Thymus (tissue), 14 donors: ENCODE measurements at places on chromosomes 7 and 10. TPM values are rescaled to one million over a fixed set of nuclear protein-coding genes. Genes with fewer than 3 reads are reported as not detected.

- no peak for DNase-seq
These were observed 273.9 kb downstream of the USP6NL start for GRCh38 chr10:11337516-11337915.

- DNase-seq, result no peak
These were observed 167.0 kb upstream of the CCDC6 start for GRCh38 chr10:60073397-60073780.

PPP1R17 gene
- polyA plus RNA-seq, result 0.27 TPM

DNA sequence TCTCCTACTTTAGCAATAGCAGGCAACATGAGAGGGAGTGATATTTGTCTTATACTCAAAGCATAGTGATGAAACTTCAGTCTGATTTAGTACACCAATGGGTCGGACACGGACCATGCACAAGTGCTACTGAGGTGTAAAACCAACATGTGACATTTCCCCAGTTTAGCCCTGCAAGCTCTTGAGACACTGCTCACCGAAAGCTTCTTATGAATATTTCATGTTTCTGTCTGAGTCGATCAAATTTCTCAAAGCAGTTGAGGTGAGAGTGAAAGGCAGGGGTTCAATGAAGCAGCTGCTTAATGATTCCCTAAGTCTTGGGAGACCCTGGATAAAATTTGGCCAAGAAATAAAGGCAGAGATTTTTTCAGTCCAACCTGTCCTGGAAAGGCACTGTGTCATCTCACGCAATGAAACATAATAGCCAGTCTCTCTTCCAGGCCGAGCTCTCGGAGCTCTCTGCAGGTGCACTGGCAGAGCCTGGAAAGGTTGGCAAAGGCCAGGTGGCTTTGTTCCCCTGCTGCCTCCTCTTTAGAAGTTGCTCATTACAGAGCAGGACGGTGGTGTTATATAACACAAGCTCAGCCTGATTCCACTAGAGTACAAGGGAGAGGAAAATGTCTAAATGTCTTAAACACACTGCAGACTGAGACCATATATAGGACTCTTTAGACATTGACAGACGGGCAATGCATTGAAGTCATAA lies 33.9 kb upstream of the XPNPEP1 start:
- no peak for DNase-seq

DNA sequence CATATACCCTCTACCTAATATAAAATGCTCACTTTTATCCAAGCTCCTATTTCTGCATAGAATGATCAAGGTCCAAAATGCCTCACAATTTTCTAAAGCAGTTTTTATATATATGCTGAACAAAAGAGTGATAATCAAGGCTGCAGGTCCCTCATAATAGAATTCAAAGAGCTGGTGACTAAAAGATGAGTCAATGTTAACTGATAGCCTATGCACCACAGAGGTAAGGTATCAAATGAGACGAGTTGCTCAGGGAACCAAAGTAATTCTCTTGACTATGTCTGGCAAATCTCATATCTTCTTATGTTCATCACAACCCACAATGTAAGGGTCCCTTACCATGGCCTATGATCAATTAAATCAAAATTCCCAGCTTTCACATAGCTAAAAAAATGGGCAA lies 15.2 kb downstream of the PDZD8 start:
- no peak for DNase-seq

ENTPD1 gene
- polyA plus RNA-seq, result 8.2 TPM

PNLIP gene
- polyA plus RNA-seq, result 0.18 TPM

GRCh38 chr7:2732388-2732787 lies 44.4 kb downstream of the AMZ1 start:
- no peak for DNase-seq

DNA sequence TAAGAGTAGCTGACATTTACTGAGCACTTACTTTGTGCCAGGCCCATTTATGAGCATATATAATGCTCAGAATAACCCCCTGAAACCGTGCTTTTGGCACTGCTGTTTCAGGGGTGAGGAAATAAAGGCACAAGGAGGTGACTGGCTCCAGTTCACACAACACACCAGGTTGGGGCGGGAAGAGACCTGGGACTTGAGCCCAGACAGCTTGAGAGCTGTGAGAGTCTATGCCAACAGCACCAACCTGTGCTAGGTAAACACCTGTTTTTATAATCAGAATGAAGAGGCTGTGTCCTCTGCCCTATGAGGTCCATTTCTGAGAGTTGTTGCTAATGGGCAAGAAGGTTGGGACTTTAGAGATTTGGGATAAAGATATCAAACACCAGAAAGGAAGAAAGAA lies 8.8 kb upstream of the AZGP1 start:
- no peak for DNase-seq

GRCh38 chr7:122485856-122486255 lies 181.3 kb upstream of the FEZF1 start:
- DNase-seq, result no peak

SMO gene
- 4.6 TPM for polyA plus RNA-seq

- DNase-seq, result no peak
These were observed 346.3 kb downstream of the PAXIP1 start for GRCh38 chr7:154656618-154657017.

ECHS1 gene
- polyA plus RNA-seq, result 54.9 TPM

DNA sequence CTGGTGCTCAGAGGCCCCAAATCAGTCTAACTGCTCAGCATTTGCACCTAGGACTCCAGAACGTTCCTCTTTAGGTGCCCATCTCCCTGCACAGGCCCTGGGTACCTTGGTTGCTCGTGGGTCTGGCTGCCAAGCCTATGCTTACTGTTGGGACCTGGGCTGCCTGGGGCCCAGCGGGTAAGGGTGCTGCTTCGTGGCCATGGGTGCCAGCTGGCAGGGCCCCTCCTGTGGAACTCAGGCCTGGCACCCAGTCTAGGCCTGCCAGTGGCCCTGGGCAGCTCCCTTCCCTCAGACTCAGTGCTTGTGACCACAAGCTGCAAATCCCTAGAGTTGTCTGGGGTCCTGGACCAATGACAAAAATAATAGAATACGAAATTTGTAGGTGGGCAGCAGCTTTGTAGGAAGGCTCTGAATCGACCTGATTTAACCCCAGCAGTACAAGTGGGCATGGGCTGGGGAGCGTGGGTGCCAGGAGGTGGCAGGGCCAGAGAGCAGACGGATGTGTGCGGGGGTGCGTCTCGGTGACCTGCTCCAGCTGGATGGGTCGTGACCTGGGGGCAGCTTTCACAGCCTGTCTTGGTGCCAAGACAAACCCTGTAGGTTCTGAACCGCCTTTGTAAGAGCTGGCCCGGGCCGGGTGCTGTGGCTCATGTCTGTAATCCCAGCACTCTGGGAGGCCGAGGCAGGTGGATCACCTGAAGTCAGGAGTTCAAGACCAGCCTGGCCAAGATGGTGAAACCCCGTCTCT lies 69.7 kb downstream of the MKI67 start:
- DNase-seq, result no peak

DNA sequence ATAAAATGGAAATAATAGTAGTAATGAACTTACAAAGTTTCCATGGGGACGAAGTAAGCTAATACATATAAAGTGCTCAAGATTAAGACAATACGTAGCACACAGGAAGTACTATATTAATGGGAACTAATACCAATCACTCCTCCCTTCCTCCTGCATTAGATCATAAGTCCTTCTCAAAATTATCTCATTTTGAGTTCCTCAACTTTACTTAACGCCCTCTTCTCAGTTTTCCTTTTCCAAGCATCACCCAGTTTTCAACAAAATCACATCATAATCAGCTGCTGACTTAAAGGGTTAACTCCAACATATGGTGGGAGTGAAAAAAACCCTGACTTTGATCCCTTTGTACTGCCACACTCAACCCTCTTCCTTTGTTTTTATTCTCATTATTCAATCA lies 24.4 kb downstream of the JMJD1C start:
- no peak for DNase-seq

DNA sequence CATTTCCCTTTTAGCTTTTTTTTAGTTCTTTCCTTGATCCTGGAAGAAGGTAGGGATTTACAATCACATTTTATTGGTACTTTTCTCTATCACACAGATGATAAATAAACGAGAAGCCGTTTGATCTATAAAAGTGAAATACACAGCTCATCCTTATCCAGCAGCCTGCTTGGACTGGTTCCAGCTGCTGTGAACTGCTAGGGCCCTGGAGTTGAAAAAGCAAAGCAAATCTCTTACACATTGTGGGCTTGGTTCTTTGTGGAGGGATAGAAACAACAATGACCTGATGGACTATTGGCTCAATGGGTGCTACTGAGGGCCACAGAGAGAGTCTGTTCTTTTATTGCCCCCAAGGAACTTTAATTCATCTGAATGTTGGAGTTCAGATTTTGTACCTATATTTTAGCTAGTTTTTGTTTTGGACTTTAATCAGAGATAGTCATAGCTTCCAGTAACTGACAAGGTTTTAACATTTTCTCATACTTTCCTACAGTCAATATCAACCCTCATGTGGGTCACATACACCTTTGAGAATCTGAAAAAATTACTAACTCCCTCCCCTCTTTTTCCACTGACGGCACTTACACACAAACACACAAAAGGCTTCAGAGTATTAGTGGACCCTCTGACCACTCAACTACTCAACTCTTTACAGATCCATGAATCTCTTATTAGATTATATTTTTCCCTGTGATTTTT lies 91.6 kb upstream of the CCDC6 start:
- no peak for DNase-seq

- DNase-seq, result no peak
These were observed 60.1 kb upstream of the ADRB1 start for GRCh38 chr10:113983552-113983951.

- DNase-seq, result no peak
These were observed 101.9 kb downstream of the EXOC4 start for GRCh38 chr7:133354546-133355324.

- no peak for DNase-seq
These were observed 188.6 kb upstream of the GDF10 start for GRCh38 chr10:47111329-47111862.

DNA sequence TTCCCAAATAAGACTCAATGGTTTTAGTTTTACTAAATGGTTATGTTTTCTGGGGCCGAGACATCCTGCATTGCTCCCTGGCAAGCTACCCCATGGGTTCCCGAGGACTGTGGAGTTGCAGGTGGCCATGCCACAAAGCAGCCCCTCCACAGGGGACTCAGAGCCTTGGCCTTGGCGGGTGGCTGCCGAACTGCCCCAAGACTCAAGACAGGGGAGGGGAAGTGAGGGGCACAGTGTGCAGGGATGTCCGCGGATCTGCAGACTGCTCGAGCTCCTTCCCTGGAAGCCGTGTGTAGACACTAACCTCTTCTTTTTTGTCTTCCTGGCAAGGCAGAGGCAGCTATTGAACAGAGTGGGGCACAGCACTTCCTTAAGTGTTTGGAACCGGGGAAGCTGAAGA lies 154.6 kb downstream of the EBF3 start:
- no peak for DNase-seq

GRCh38 chr7:150465414-150465813 lies 15.0 kb downstream of the GIMAP8 start:
- no peak for DNase-seq

ARMH3 gene
- 18.2 TPM for polyA plus RNA-seq

TRPV5 gene
- 0.02 TPM for polyA plus RNA-seq

DNA sequence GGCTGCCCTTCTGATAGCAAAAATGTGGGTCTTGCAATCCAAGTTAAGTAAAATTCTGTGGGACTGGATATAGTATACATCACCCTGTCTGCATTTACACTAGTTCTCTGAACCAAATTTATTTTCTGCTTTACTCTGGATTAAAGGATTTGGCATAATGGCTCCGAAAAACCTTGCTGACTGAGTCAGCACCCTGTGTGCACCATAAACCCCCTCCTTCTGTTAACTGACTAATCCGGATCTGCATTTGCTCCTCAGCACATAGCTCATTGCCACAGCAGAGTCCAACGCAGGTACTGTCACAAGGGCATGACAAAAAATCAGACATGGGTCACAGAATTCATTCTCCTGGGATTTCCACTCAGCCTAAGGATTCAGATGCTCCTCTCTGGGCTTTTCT lies 1.3 kb downstream of the OR2A5 start:
- no peak for DNase-seq
